ENCODE measurements at places on chromosomes 7 and 10.

DNA sequence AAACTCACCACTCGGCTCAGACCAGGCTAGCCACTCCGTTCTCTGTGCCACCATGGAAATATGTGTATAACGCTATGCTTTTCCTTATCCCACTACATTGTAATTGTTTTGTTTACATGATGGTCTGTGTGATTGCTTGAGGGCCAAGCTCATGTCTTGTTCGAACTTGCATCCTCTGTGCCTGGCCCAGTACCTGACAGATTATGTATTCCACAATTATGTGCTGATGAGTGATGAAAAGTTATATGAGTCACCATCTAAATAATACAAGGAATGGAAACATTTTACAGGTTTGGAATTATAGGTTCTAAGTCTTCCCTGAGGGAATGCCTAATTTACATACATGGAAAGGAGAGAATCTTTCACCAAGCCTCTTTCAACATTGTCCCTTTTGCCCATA lies 137.4 kb downstream of the C7orf25 start:
- no peak for DNase-seq

GRCh38 chr10:6431186-6431585 lies 148.9 kb downstream of the PRKCQ start:
- no peak for DNase-seq

- no peak for DNase-seq
Measured at GRCh38 chr7:131921016-131921415, 364.6 kb upstream of the PODXL start.

DNA sequence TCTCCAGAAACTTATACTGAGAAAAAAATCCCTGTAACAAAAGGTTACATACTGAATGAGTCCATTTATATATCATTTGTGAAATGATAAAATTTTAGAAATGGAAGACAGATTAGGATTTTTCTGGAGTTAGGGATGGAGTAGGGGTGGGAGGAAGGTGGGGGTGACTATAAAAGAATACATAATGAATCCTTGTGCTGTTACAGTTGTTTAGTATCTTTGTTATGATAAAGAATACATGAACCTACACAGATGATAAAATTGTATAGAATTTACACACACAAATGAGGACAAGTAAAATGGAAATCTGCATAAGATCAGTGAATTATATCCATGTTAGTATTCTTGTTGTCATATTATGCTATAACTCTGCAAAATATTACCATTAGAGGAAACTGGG lies 41.7 kb upstream of the CCSER2 start:
- no peak for DNase-seq

DNA sequence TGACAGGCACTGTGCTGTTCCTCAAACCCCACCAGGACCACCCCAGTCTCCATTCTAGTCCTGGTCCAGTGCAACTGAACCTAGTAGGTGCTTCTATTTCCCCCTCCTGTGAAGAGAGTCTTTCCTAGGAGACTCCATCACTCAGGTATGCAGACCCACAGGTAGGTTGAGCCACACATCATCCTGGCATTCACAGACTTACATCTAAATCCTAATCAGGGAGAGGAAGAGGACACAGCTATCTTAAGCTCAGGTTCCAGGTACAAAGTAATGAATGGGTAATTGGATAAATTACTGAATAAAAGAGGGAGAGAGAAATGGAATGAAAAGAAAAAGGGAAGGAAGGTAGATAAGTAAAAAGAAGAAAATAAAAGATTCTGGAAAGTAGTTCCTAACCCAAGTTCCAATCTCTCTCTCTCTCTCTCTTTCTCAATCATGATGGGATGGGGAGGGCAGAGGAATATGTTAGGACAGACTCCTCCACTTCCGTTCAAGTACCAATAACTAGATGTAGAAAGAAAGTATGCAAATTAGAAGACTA lies 139.8 kb upstream of the NAMPT start:
- DNase-seq: no peak

- DNase-seq: no peak
Measured at GRCh38 chr10:33919244-33919643, 584.8 kb upstream of the NRP1 start.

- DNase-seq: no peak
Measured at GRCh38 chr10:22658745-22659410, 55.5 kb downstream of the PIP4K2A start.

DNA sequence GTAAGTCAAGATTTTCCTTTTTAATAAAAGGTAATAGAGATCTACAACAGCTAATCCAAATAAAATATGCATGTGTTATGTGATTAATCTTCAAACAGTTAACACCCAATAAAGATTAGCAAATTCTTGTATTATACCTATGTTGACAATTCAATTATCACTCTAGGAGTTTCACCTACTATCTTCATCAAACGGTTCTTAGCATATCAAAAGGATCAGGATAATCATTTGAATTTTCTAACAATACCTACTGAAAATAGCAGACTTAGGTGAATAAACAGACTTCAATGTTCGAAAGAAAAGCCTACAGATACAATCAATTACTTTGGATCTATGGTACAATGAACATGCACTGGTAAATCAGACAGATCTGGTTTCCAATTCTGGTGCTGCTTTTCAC lies 268.3 kb downstream of the CACNA2D1 start:
- no peak for DNase-seq

- no peak for DNase-seq
Measured at GRCh38 chr10:86664341-86665217, 3.7 kb upstream of the LDB3 start.

DNA sequence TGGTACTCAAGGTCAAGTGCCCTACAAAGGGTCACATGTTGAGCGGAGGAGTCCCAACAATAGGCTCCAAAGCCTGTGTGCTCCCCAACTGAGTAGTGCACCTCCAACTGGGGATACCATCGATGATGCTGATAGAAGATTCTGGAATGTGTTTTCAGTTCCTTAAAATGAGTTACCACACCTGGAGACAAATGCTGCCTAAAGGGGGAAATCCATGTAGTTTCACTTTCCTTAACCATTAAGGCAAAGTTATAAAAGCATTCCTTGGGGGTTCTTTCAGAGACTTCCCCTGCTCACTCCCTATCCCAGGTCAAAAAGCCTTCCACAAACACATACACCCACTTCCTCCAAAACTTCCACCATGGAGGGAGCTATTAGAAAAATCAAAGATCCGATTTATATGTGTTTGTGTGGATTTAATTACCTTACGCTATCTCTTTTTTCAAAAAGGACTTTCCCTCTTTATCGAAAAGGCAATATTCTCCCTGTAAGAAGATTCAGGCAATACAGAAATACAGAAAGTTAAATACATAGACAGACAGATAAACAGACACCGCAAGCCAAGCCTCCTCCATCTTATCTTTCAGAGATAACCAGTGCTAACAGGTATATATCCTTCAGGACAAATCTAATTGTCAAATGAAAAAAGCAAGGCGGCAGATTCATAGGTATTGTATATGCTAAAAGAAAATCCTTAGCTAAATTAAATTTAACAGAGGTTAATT lies 135.9 kb upstream of the ASAH2 start:
- no peak for DNase-seq

DNA sequence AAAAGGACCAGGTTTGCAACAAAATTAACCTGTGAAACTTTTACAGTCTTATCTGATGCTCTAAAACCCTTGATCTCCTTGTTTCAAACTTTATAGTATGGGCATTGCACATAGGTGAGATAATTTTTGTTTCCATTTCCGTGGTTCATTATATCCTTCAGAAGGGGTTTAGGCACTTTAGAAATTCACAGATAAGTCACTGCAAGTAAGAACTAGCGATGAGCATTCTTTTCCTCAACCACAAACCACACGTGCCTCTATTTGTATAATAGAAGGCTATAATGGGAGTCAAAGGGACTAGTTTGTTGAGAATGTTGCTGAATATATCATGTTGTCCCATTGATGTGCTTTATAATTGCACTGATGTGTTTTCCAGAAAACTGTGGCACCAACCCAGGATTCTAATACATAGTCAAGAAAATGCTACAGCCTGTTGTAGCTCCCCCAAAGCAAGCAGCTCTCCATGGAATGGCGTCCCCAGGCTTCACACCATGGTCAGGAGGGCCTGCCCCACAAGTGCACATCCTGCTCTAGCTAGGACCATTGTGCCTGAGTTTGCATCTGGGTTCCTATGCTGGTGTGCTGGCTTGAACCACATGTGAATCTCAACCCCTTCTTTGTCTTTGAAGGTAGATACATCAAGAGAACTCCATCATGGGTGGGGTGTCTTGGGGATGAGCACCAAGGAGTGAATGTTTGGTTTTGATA lies 14.0 kb upstream of the ATXN7L1 start:
- no peak for DNase-seq

- DNase-seq: no peak
Measured at GRCh38 chr7:87445897-87446296, 29.6 kb downstream of the ABCB4 start.

- DNase-seq: no peak
Measured at GRCh38 chr7:110397927-110398660, 692.8 kb upstream of the LRRN3 start.

GRCh38 chr10:97388152-97388551 lies 13.0 kb downstream of the RRP12 start:
- DNase-seq: no peak

GRCh38 chr7:93623816-93624215 lies 49.3 kb upstream of the CALCR start:
- no peak for DNase-seq

- DNase-seq: no peak
Measured at GRCh38 chr7:113373863-113374262, 255.5 kb upstream of the SMIM30 start.

DNA sequence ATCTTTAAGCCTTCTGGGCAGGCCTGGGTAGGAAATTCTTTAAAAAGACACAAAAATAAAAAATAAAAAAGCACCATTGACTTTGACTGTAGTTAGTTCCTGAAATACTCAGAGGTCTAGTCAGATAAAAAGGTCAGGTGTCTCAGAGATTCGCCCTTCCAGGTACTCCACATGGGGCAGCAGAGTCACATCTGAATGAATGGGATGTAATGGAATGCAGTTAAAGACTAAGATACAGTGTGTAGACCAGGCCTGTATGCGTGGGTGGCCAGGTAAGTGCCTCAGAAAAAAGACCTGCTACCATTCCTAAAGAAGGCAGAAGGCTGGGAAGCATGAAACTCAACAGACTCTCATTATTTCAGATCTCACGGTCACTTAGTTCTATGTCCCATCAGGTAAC lies 68.6 kb upstream of the SEM1 start:
- DNase-seq: no peak

DNA sequence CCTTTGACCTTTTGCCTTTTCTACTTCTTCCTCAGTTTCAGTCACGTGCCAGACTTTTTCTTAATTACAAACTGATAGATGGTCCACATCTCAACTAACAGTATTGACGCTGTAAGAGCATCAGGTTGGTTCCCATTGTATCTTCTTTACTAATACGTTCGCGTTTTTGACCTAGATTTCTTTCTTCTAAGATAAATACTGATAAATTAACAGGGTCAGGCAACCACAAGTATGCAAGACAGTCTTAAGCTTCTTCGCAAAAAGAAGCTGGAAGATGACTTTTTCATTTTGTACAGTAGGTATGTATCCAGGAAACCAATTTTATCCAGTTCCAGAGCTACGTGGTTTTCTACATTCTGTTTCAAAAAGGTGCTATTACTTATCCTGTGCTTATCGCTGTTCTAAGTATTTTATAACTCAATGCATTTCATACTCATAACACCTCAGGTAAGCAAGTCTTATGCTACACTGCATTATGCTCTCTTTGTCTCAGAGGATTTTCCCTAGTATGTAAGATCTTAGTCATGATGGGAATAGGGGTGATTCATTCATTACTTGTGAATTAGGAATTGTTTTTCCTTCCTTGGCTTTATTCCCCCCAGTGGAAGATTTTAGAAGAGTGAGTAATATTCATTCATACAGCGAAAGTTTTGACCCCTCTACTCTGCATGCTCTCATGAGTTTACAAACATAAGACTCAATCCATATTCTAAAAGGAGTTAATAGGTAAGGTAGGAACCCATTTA lies 955 bp downstream of the DUS4L start:
- DNase-seq: no peak

DNA sequence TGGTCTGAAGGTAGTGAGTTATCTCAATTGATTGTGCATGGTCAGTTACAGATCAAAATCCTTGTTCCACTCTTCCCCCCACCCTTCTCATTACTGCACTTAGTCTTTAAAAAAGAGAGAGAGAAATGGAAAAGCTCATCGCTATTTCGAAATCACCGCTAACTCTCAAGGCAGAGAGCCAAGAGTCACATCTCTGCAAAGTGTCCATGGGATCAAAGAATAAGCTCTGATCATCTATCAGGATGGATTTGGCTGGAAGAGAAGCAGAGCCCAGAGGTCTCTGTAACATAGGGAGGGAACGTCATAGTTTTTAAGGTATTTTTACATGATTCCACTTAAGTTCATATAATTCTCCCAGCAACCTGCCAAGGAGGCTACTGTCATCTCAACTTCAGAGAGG lies 30.0 kb upstream of the MYH16 start:
- DNase-seq: no peak

GRCh38 chr7:74474271-74474865 lies 20.7 kb downstream of the GTF2IRD1 start:
- no peak for DNase-seq

GRCh38 chr7:98091061-98091460 lies 15.6 kb upstream of the LMTK2 start:
- DNase-seq: no peak

DNA sequence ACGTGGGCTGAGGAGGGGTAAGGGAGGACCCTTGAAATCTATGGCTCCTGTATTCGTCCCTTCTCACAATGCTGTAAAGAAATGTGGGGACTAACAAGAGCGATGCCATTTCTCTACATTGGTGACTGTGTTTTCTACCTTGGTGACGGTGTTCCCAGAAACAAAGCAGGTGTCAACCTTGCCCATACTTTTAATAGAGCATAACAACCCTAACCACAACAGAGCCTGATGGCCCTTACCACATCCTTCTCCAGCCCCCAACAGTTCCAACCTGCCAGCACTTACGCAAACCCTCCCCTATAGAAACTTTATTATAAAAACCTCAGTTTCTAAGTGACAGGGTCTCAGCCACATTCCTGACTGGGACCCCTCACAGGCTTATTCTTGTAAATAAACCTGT lies 28.2 kb upstream of the ADCYAP1R1 start:
- DNase-seq: no peak

DNA sequence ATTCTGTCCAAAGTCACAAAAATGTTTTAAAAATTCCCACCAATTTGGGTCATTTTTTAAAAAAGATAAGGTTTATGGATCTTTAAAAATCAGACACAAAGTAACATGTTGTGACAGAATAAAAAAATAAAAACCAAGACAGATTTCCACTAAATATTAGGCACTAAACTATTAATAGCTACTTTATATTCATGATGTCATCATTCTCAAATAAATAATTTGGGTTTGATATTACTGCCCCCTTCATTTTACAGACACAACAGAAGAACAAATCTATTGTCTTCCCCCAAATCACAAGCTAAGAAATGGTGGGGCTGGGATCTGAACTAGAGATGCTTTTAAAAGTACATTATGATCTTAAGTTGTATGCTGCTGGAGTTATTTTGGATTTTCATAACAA lies 119.4 kb downstream of the MICU1 start:
- DNase-seq: no peak

DNA sequence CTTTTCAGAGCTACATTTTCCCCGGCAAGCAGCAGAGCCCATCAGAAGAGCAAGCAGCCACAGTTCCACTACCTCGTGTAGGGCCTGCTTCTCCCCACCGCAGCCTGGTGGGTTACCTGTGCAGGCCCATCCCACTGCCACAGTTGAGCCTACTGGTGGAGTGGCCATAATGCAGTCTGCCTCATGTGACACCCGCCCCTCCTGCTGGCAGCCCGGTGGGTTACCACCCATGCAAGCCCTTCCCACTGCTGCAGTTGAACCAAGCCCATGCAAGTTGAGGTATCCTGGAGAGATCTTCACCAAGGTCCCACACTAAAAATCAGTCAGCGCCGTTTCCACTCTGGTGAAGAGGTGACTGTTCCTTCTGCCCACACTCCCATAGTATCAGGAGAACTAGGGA lies 32.1 kb upstream of the CNNM1 start:
- no peak for DNase-seq

- DNase-seq: no peak
Measured at GRCh38 chr10:12588091-12588860, 238.9 kb downstream of the CAMK1D start.
